ENCODE measurements at places on chromosomes 7 and 10.

DNA sequence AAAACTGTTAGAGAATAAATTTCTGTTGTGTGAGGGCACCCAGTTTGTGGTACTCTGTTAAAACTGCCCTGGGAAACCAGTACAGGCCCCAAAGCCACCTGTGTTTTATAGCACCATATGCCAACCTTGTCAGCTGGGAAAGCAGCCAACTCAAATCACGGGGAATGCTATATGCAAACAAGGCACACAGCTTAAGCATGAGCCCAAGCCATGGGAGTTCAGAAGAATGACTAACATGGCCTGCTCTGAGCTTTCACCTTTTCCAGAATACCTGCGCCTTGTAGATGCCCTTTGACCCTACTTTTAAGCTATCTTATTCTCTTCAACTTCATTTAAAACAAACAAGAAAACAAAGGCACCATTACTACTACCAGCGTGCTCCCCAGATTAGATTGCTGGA is 5.5 kb upstream of the SLC25A13 start:
- DNase-seq, result no peak

- DNase-seq, result no peak
These were observed 299.9 kb downstream of the AHR start for GRCh38 chr7:17598305-17598704.

- no peak for DNase-seq
These were observed 734 bp upstream of the VGF start for GRCh38 chr7:101165958-101166647.

GRCh38 chr7:147992698-147993097 is 597.9 kb upstream of the C7orf33 start:
- DNase-seq, result no peak

DNA sequence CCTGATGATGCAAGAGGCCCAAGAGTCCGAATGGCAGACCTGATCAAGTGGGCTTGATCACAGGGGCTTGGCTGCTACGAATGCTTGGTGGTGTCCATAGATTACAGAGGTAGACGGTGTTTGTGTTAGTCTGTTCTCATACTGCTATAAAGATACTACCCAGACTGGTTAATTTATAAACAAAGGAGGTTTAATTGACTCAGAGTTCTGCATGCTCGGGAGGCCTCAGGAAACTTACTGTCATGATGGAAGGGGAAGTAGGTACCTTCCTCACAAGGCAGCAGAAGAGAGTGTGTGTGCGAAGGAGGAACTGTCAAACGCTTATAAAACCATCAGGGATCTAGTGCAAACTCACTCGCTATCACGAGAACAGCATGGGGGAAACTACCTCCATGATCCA is 268.9 kb upstream of the KLF6 start:
- DNase-seq, result no peak

DNA sequence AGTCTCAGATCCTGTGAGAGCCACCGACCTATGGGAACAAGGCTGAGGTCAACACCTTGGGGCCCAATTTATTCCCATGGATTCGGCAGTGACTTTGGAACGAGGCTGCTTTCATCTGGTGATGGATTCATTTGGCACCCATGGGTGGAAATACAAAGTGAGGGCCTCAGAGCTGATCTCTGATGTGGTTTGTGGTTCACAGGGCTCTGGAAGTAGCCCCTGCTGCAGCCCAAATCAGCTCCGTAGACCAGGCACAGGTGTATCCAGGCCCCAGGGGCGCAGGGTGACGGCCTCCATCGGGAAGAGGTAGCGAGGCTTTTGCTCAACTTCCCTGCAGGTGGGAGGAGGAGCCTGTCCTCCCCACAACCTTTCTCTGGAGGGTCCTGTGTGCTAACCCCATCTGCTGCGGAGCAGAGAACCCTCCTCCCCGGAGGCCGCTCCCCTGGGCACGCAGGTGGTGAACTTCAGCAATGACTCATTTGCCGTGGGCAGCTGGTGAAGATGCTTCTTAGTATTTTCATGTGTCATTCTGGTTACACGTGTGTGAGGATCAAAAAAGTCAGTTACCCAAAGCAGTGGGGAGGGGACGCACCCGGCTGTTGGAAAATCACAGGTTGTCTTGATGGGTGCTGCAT is 7.5 kb upstream of the JAKMIP3 start:
- DNase-seq, result no peak

DNA sequence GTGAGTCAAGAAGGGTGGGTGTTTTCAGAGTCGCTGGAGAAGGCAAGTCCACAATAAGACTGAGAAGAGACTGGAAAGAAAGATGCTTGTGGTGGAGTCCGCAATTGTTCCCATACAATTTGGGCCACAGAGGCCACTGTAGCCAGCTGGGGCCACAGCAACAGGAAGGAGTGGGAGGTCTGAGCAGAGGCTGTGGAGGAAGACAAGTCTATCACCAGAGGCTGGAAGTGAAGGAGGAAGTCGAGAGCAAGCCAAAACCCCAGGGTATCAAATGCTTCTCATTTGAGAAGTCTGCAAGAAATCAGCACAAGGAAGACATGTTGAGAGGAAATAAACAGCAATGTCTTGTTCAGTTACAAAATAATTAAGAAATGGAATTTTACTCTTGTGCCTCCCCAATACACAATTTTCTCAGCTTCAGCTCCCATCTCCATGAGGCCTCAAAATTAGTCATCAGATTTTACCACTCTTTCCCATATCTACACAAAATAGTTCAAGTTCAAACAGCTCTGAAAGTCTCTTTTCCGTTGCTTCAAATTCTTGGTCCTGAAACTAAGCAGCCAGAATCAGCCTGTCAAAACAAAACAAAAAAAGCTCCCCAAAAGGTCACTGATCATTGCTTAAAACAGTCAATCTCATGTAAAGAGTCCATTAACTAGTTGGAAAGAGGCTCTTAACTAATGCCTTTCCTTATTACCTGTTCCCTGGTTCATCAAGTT is 31.6 kb downstream of the SLC16A12 start:
- DNase-seq, result no peak

- DNase-seq, result no peak
These were observed 71.9 kb downstream of the MRPL32 start for GRCh38 chr7:43004082-43004481.

- DNase-seq, result no peak
These were observed 40.0 kb upstream of the AGBL3 start for GRCh38 chr7:134946260-134946659.

GRCh38 chr7:105782391-105783042 is 93.9 kb downstream of the ATXN7L1 start:
- DNase-seq, result peak; percentile 63

- DNase-seq, result no peak
These were observed 71.3 kb upstream of the DGKB start for GRCh38 chr7:14973712-14974428.
